ENCODE measurements at places on chromosomes 12 and 14.
A peak's percentile ranks its signal among the peaks of the same experiment; 100 is the strongest.

- DNase-seq: no peak
Observed at GRCh38 chr12:75271576-75271975, 58.5 kb downstream of the CAPS2 start.

DNA sequence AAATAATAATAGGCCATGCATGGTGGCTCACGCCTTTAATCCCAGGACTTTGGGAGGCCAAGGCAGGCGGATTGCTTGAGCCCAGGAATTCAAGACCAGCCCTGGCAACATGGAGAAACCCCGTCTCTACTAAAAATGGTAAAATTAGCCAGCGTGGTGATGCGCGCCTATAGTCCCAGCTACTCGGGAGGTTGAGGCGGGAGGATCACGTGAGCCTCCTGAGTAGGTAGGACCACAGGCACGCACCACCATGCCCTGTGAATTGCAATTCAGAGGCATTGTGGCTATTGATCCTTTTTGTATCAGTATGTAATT, 2.3 kb downstream of the ARHGDIB start:
- no peak for DNase-seq

DNA sequence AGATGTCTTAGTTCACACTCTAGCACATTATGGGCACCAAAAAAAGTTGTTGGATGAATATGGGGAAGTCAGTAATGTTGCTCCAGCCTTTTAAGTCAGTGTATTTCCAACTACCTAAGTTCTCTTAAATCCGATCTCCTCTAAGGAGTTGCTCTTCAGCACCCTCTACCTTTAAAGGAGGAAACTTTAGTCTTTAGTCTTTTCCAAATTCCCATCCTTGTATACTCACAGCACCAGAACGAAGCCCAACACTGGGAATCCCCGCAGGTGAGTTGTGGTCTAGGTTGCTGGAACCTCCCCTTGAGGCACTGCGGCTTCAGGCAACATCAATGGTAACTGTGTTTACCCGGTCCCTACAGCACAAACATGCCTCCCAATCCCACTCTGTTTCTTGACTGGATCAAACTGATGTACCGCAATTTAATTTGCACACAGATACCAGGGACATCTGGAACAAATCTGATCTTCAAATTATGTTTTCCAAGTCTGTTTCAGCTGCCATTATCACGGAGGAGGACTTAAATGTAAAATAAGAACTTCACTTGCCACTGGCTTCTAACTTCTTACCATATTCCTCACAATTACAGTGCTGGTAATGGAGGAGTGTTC, 179.0 kb downstream of the FOXN3 start:
- no peak for DNase-seq

DNA sequence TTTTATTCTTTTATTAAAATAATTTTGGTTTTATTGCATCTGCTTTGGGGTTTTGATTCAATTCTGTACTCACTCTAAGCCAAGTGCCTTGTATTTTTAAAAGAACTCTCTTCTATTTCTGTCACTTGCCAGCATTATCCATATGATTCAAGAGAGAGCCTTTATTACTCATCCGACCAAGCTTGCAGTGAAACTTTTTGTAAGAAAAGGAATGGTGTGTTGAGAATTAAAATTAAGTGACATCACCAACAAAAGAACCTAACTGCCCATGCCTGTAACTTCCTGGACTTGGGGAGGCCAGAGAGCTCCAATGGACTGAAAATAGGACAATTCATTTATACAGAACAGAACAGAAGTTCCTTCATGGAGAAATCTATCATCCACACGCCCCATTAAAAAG, 52.1 kb downstream of the GALNT4 start:
- peak; percentile 85 for DNase-seq

DNA sequence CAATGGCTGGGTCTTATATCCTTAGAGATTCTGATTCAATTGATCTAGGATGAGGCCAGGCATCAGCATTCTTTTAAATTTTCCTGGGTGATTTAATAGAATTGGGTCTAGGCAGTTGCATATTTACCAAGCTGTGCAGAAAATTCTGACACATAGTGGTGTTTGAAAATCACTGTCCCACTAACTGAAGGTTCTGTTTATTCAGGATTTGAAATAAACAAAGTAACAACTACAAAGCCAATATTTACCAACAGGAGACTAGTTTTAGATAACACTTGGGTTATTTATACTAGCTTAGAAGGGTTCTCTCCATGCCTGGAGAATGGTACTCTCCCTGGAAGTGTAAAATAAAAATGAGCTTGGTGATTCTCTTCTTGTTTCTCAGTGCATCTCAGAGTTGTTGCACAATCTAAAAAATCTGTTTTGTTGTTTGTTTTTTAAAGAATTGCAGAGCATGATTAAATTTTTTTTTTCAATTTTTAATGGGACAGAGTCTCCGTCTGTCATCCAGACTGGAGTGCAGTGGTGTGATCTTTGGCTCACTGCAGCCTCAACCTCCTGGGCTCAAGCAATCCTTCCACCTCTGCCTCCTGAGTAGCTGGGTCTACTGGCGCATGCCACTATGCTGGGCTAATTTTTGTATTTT, 16.9 kb downstream of the BEST3 start:
- DNase-seq: no peak

GRCh38 chr14:104697892-104698583, 8.6 kb downstream of the INF2 start:
- DNase-seq: no peak

DNA sequence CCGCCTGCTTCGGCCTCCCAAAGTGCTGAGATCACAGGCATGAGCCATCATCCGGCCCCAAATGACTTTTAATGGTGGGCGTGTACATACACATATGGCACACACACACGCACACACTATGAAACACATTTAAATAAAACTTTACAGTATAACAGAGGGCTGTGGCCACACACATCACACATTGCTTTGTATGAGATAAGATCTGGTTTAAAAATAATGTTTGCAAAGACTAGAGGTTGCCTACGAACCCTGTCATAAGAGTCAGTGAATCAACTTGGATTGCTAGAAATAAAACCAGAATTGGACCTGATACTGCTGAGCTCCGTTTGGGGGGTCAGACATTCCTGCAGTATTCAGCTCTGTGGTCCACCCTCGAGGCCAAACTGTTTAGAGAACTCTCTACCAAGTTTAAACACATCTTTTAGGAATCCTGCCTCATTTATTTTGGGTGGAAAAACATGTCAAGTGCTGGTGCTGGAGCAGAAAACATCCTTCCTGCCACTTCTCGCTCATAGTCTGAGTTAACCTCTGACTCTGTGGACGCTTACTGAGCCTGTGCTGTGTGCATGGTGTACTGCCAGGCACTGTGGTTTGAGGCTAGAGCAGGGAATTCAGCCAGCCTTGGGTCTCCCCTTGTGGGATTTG, 47.8 kb upstream of the EML1 start:
- DNase-seq: peak; percentile 62

DNA sequence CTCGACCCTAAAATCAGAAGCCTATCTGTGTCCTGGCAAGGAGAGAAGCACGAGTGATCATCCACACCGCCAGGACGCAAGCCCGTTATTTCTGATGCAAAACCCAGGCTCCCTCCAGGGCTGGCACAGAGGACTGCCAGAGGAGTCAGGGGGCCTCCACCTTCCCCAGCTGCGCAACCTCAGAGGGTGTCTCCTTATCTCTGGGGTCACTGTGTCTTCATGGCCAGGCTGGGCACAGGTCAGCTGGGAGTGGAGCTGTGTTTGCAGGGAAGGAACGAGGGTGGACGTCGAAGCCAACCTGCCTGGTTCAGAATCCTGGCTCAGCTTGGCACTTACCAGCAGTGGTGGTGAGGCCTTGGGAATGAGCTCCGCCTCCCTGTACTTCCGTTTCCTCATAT, 12.0 kb upstream of the SERPINA3 start:
- DNase-seq: no peak

DNA sequence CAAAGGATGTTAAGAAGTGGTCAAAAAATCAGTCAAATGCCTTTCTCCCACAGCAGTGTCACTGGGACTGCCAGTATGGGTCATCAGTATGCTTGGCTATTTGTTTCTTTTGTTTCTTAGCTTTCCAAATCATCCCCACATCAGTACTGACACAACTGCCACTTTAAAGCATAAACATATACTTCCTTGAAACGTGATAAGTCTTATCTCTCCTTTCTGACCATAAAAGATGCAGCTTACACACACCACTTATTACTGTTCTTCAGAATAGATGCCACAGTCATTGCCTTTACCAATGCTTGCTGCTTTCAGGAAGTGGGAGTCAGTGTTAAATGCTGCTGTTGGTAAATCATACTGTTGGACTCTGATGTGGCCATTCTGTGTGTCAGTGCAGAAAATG, 18.6 kb upstream of the GARIN2 start:
- no peak for DNase-seq

DNA sequence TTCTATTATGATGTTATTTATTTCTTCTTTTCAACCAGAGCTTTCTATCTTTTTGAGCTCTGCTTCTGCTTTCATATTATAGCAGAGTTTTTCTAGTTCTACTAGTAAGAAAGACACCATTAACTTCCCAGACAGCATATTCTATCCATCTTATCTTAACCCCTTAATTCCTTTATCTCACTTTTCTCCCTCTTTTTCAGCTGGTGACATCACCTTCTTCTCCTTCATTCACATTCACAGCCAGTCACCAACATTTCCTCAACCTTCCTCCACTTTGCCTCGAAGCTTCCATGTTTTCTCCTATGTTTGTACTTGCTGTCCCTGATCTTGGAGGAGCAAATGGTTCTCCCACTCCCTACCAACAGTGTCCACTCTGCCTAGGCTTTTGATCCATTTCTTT, 3.5 kb upstream of the CSRP2 start:
- no peak for DNase-seq

- no peak for DNase-seq
Observed at GRCh38 chr12:18549598-18549997, 188.2 kb downstream of the PLCZ1 start.

GRCh38 chr12:49540229-49541139, 1.7 kb downstream of the KCNH3 start:
- DNase-seq: no peak

DNA sequence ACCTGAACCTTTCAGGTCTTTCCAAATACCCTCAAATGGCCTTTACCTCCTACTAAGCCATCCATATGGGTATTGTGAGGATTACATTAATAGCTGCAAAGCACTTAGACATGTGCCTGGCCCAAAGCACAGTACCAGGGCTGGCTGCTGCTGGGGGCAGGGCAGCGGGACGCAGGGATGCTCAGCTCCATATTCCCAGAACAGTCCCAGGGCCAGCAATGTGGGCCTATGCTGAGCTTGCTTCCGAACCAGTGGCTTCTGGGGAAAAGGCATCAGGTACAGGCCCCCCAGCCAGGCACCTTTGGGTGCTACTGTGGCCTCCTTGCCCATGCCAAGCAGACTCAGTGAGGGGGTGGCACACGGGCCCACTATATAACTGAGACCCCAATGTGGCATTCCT, 10.4 kb downstream of the ACTN1 start:
- DNase-seq: no peak

DNA sequence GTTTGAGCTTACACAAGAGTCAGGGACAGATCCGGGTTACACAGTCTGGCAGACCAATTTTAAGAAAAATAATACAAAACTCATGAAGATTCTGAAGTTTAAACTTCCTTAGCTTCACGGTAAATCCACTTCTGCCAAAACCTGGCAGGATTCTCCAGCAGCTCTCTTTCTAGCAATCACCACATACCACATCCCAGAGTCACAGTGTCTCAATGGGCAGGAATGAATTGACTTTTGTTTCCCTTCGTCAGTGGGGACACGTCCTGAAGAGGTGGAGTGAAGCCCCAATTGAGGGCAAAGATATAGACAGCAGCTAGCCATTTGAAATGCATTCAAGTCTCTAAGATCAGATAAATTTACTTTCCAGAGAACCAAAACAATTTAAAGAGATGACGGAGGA, 117.1 kb upstream of the ARHGAP5 start:
- no peak for DNase-seq

- DNase-seq: no peak
Observed at GRCh38 chr12:55978393-55978792, 4.5 kb downstream of the RAB5B start.

GRCh38 chr12:17076811-17077210, 470.8 kb upstream of the LMO3 start:
- no peak for DNase-seq

DNA sequence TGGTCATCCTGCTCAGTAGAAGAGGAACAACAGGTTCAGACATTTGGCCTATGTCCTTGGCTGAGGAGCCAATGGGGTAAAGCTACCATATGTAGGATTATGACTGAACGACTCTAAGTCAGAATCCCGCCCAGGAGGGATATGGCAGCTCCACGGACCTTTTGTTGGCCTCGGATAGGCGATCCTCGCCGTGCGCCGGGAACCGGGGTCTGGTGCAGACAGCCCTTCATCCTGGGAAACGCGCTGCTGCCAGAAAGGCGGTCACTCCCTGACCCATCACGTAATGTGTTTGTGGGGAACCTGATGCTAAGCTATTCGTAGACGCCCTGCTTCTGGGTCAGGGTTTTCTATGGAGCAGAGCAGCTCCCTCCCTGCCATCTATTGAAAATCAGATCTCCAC, 178.9 kb upstream of the ALG10B start:
- DNase-seq: no peak

DNA sequence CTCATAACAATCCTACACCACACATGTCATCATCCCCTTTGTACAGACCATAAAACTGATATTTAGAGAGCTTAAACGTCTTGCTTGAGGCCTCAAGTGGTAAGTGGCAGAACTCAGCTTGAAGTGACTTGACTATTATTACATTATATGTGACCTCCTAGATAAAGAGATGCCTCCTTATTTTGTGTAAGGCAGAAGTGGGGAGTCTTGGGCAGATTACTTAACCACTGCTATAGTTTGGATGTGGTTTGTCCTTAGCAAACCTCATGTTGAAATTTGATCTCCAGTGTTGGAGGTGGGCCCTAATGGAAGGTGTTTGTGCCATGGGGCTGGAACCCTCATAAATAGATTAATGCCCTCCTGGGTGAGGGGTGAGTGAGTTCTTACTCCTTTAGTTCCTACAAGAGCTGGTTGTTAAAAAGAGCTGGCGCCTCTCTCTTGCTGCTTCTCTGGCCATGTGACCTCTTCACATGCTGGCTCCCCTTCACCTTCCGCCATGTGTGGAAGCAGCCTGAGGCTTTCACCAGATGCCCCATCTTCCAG, 37.4 kb downstream of the RCOR1 start:
- no peak for DNase-seq

GRCh38 chr14:93959239-93960107, 16.9 kb downstream of the ASB2 start:
- peak; percentile 74 for DNase-seq

DNA sequence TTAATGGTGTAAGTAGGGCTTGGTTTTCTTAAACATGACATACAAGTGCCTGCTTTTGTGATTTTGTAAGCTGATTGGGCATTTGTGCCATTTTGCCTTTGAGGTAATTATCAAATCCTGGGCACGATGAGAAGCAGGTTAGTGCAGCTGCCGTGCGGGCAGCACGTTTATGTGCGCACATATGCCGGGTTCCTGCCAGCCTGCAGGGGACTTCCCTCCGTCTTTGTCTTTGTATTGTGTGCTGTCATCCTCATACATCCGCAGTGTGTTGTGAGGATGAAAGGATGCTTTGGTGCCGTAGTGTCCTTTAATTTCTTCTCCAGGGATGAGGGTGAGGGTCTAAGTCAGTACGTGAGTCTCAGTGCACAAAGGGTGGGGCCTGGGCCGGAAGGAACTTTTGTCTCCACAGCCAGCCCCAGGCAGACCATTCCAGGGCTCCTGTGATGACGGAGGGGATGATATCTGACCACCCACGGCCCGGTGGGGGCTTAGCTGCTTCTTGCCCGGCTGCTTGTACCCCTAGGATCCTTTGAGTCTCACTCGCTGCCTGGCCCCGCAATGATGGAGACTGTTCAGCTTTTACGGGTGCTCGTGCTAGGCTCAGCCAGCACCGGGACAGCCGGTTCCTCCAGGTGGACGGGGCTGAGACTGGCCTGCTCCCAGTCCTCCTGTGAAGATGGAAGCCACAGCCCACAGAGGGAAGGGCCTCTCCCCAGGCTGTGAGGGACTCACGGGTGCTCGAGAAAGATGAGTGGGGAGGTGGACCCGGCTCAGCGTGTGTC, 54.6 kb downstream of the ADGRD1 start:
- no peak for DNase-seq

Data from foreskin fibroblast (primary cell).